ENCODE measurements at places on chromosomes 13 and 19. TPM values are rescaled to one million over a fixed set of nuclear protein-coding genes. Genes with fewer than 3 reads are reported as not detected.

Gene WDR87
- total RNA-seq: not detected

Gene FGF21
- total RNA-seq: not detected

Gene TMEM272
- 0.09 TPM for total RNA-seq

Gene BCAM
- total RNA-seq: 225 TPM

DNA sequence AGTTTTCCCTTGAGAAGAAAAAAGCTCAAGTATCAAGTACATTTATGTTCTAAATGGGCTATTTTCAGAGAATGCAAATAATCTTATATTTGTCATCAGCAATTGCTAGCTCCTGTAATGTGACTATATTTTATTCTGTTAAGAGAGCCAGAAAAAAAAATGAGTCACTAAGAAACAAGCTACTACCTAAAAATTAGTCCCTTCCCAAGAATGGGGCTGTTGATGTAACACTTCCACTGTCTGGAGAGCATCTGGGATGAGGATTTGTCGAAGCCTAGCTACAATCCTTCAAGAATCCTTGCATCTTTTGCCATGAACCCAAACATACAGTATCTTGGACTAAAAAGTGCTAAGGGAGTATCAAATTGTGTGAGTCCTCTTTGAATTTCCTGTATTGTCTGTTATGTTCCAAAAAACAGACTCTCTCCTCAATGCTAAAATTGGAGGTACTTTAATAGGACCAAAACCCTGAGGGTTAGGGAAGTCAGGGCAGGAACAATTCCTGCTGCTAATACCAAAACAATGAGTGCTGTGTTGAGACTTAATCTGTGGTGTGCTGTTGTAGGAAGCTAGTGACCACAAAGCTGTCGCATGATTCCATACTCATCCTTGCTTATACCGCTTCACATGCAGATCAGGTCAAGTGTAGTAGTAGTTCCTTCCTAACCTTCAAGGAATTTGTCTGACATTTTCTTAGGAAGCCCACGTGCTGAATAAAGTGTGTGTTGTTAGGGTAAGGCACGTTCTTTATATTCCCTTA lies 4.9 kb upstream of the ZC3H13 start:
- no peaks in the 10 kb centered on the region for H3K36me3 ChIP-seq
- no peaks in the 10 kb centered on the region for H3K27me3 ChIP-seq
- H3K4me3 ChIP-seq: no peak overlapping the region
- no peak for DNase-seq
- H3K4me1 ChIP-seq: no peaks in the 10 kb centered on the region
- no peak overlapping the region for H3K27ac ChIP-seq

GRCh38 chr13:100666124-100666523 lies 8.5 kb downstream of the TMTC4 start:
- peaks cover 21% of the 10 kb centered on the region for H3K36me3 ChIP-seq
- no peaks in the 10 kb centered on the region for H3K4me1 ChIP-seq
- H3K27me3 ChIP-seq: peaks cover 2% of the 10 kb centered on the region
- DNase-seq: peak; percentile 58

DNA sequence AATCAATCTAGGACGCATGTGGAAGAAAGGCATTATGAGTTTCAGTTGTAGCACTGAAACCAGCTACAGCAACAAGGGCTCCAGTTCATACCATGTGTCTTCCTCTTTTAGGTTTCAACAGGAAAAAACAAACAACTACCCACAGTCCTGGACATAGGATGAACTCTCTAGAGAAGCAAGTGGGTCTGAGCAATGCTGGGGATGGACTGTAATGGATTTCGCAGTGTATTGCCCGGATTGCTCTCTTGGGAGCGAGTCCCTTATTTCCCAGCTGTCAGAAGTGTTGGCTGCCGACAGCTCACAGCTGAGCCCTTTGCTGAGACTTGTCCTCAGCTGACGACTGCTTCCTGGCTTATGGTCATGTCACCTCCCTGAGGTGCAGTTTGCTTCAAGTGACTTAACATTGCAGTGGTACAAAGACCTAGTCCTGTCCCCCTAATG lies 12.1 kb upstream of the MYCBP2 start:
- DNase-seq: peak; percentile 13
- H3K27me3 ChIP-seq: no peaks in the 10 kb centered on the region
- no peak overlapping the region for H3K27ac ChIP-seq
- H3K4me1 ChIP-seq: no peaks in the 10 kb centered on the region
- no peak overlapping the region for H3K4me3 ChIP-seq

DNA sequence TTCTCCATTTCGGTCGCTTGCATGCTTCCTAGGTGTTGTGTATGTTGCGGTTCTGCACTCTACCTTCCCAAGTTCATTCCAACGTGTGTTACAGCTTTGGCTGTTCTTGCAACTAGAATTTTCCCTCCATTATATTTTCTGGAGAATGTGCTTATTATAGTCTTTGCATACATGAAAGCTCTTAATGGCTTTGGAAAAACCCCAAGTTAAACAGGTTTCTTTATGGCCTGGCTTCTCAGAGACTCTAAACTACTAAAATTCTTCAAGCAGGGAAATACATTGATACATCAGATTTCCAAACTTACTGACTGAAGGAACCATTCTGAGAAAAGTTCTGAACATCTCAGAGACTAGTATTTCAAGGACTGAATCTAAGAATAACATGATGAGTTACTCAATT lies 11.9 kb downstream of the MIPEP start:
- DNase-seq: no peak
- peaks cover 5% of the 10 kb centered on the region for H3K36me3 ChIP-seq
- H3K27me3 ChIP-seq: no peaks in the 10 kb centered on the region
- H3K4me1 ChIP-seq: peaks cover 23% of the 10 kb centered on the region
- no peak overlapping the region for H3K27ac ChIP-seq

GRCh38 chr13:46369506-46370277 lies 17.4 kb downstream of the RUBCNL start:
- no peaks in the 10 kb centered on the region for H3K27me3 ChIP-seq
- H3K4me1 ChIP-seq: peaks cover 3% of the 10 kb centered on the region
- H3K27ac ChIP-seq: no peak overlapping the region
- no peaks in the 10 kb centered on the region for H3K36me3 ChIP-seq

DNA sequence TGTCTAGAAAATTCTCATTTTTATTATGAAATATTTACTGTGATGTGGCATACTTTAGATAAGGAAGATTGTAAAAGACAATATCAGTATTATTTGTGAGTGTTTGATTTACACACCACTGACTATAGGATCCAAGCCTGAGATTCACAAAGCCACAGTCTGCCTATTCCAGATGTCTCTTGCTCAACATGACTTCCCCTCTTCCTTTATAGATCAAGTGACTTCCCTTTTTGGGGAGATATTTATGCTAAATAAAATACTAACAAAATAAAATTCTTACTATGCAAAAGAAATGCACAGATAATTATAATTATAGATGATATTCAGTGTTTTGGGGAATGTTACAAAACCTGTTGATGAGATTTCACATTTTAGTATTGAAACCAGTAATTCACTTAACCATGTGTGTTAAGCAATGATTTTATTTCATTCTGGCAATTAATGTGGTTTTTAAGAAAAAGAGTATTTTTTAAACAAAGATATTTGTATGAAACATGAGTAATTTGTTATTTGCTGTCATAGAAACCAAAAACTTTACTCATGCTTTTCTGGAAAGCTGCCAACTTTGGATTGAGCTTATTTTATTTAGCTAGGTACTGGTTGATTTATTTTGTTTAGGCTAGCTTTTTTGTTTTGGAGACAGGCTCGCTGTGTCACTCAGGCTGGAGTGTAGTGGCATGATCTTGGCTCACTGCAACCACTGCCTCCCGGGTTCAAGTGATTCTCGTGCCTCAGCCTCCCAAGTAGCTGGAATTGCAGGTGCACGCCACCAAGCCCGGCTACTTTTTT lies 13.7 kb upstream of the GPR183 start:
- no peaks in the 10 kb centered on the region for H3K4me1 ChIP-seq
- H3K27me3 ChIP-seq: no peaks in the 10 kb centered on the region
- DNase-seq: peak; percentile 48
- no peaks in the 10 kb centered on the region for H3K36me3 ChIP-seq

- no peaks in the 10 kb centered on the region for H3K27me3 ChIP-seq
- no peak overlapping the region for H3K27ac ChIP-seq
- no peaks in the 10 kb centered on the region for H3K4me1 ChIP-seq
- no peak for DNase-seq
- no peaks in the 10 kb centered on the region for H3K36me3 ChIP-seq
Observed at GRCh38 chr13:101258071-101258470, 158.2 kb downstream of the NALCN start.

DNA sequence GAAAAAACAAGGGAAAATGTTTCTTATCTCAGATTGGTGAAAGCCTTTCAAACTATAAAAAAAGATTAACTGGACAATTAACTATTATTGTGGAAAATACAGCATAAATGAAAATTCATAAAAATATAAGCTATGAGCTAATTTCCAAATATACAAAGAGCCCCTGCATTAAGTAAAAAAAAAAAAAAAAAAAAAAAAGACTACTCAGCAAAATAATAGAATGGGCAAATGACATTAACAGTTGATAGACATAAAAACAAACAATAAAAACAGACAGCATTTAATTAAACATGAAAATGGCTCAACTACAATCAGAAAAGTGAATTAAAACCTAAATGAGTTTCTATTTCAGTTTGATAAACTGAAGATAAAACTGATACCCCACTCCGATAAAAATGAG lies 77.5 kb downstream of the RBM26 start:
- H3K36me3 ChIP-seq: peaks cover 14% of the 10 kb centered on the region
- DNase-seq: no peak
- no peaks in the 10 kb centered on the region for H3K27me3 ChIP-seq

- no peaks in the 10 kb centered on the region for H3K4me1 ChIP-seq
- H3K27me3 ChIP-seq: no peaks in the 10 kb centered on the region
- no peak for DNase-seq
- H3K27ac ChIP-seq: no peak overlapping the region
Observed at GRCh38 chr19:3554254-3555083, 2.9 kb downstream of the MFSD12 start.

GRCh38 chr19:4379383-4380253 lies 20.7 kb downstream of the SH3GL1 start:
- no peak overlapping the region for H3K27ac ChIP-seq
- H3K27me3 ChIP-seq: no peaks in the 10 kb centered on the region
- H3K4me1 ChIP-seq: peaks cover 6% of the 10 kb centered on the region

GRCh38 chr19:8208922-8209461 lies at the start of gene CERS4:
Gene CERS4, plus strand, starts transcription at chr19:8209370. Its CDS starts 41,707 bp downstream, at chr19:8251077.
- no peaks in the 10 kb centered on the region for H3K27me3 ChIP-seq
- no peaks in the 10 kb centered on the region for H3K4me1 ChIP-seq
- peak; percentile 85 for DNase-seq
- H3K27ac ChIP-seq: peak within 1 kb of the TSS; percentile 88

DNA sequence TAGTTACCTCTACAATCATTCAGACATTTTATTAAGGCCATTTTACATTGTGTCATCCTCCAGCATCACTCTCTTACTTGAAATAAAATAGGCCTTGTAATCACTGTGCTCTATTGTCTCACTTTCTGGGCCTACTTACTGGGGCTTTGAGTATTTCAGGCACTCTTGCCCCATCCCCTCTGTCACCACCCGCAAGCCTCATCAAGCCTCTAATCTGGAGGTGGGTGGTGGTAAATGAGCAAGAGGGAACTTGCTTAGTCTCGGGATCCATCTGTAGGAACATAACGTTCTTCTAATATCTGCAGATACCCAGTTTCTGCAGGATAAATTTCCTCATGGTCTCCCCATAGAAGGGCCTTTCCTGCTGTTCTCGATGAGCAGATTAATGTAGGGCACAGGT lies 19.4 kb upstream of the GPR18 start:
- H3K4me3 ChIP-seq: no peak overlapping the region
- peaks cover 2% of the 10 kb centered on the region for H3K36me3 ChIP-seq
- no peak for DNase-seq
- peaks cover 4% of the 10 kb centered on the region for H3K4me1 ChIP-seq
- H3K27me3 ChIP-seq: no peaks in the 10 kb centered on the region
- no peak overlapping the region for H3K27ac ChIP-seq

- H3K27ac ChIP-seq: peak overlapping the region; percentile 86
- H3K27me3 ChIP-seq: no peaks in the 10 kb centered on the region
- H3K4me3 ChIP-seq: peak overlapping the region; percentile 90
- peak; percentile 42 for DNase-seq
- peaks cover 12% of the 10 kb centered on the region for H3K4me1 ChIP-seq
- H3K36me3 ChIP-seq: peaks cover 8% of the 10 kb centered on the region
Observed at GRCh38 chr19:36113894-36114720, 568 bp downstream of the POLR2I start.

- H3K36me3 ChIP-seq: no peaks in the 10 kb centered on the region
- no peaks in the 10 kb centered on the region for H3K27me3 ChIP-seq
- no peak for DNase-seq
- peaks cover 62% of the 10 kb centered on the region for H3K4me1 ChIP-seq
Observed at GRCh38 chr19:46928951-46929350, 68.2 kb downstream of the ARHGAP35 start.

GRCh38 chr19:729965-730668 lies 20.8 kb upstream of the MISP start:
- no peak overlapping the region for H3K4me3 ChIP-seq
- H3K36me3 ChIP-seq: no peaks in the 10 kb centered on the region
- DNase-seq: no peak
- no peaks in the 10 kb centered on the region for H3K27me3 ChIP-seq
- H3K27ac ChIP-seq: no peak overlapping the region
- H3K4me1 ChIP-seq: no peaks in the 10 kb centered on the region

- no peak for DNase-seq
- H3K4me3 ChIP-seq: no peak overlapping the region
- no peaks in the 10 kb centered on the region for H3K36me3 ChIP-seq
- no peaks in the 10 kb centered on the region for H3K27me3 ChIP-seq
- no peak overlapping the region for H3K27ac ChIP-seq
- H3K4me1 ChIP-seq: no peaks in the 10 kb centered on the region
Observed at GRCh38 chr13:111612886-111613285, 292.4 kb downstream of the TEX29 start.

GRCh38 chr13:43484432-43485225 lies 302.1 kb downstream of the ENOX1 start:
- H3K27me3 ChIP-seq: no peaks in the 10 kb centered on the region
- H3K36me3 ChIP-seq: no peaks in the 10 kb centered on the region
- no peaks in the 10 kb centered on the region for H3K4me1 ChIP-seq

DNA sequence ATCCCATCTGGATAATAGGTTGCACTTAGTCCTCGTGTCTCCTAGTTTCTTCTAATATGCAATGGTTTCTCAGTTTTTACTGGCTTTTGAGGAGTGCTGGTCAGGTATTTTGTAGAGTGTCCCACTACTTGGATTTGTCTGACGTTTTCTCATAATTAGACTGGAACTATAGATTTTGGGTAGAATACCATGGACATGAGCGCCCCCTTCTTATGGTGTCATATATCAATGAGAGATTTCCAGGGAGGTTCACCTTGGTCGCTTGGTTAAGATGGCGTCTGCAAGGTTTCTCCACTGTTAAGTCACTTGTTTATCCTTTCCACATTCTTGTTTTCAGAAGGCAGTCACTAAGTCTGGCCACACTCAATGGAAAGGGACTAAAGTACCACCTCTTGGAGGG lies 6.7 kb downstream of the SOHLH2 start:
- no peak overlapping the region for H3K4me3 ChIP-seq
- H3K27me3 ChIP-seq: no peaks in the 10 kb centered on the region
- no peaks in the 10 kb centered on the region for H3K36me3 ChIP-seq
- H3K27ac ChIP-seq: no peak overlapping the region
- DNase-seq: no peak
- H3K4me1 ChIP-seq: peaks cover 2% of the 10 kb centered on the region

All from lung (tissue), 17 donors.